GM23338 (cell line): ENCODE measurements at places on chromosomes 5 and 9. TPM values are rescaled to one million over a fixed set of nuclear protein-coding genes. Genes with fewer than 3 reads are reported as not detected.
A peak's percentile ranks its signal among the peaks of the same experiment; 100 is the strongest.

Gene HK3
- not detected in 2 replicates for total RNA-seq

Gene TMEM38B
- total RNA-seq = 14.7 and 18.1 TPM in 2 replicates

Gene TAS2R1
- total RNA-seq = 0.31 TPM in 1 of 2 replicates, not detected in the other

Gene CBY3
- total RNA-seq = 0.52 and 2.3 TPM in 2 replicates

Gene TMEM171
- total RNA-seq = 1.7 and 2.9 TPM in 2 replicates

Gene KIF27
- 3.3 and 3.9 TPM in 2 replicates for total RNA-seq

Gene SLC25A46
- 30.3 and 33.1 TPM in 2 replicates for total RNA-seq

Gene PPP3R2
- not detected in 2 replicates for total RNA-seq

GRCh38 chr5:160460377-160461049 is 38.9 kb downstream of the PTTG1 start:
- no peaks in the 10 kb centered on the region for H3K27me3 ChIP-seq
- H3K36me3 ChIP-seq = no peaks in the 10 kb centered on the region
- no peak overlapping the region for H3K27ac ChIP-seq
- no peak overlapping the region for H3K4me3 ChIP-seq
- H3K4me1 ChIP-seq = no peaks in the 10 kb centered on the region

GRCh38 chr5:14178091-14178490 is 34.9 kb downstream of the TRIO start:
- no peaks in the 10 kb centered on the region for H3K36me3 ChIP-seq
- H3K4me1 ChIP-seq = peaks cover 86% of the 10 kb centered on the region
- H3K4me3 ChIP-seq = no peak overlapping the region
- H3K27ac ChIP-seq = no peak overlapping the region
- H3K27me3 ChIP-seq = no peaks in the 10 kb centered on the region

- H3K4me1 ChIP-seq = peaks cover 18% of the 10 kb centered on the region
- H3K4me3 ChIP-seq = no peak overlapping the region
- H3K36me3 ChIP-seq = no peaks in the 10 kb centered on the region
- no peaks in the 10 kb centered on the region for H3K27me3 ChIP-seq
- DNase-seq = no peak
Observed at GRCh38 chr5:121693864-121694263, 157.8 kb upstream of the FTMT start.

DNA sequence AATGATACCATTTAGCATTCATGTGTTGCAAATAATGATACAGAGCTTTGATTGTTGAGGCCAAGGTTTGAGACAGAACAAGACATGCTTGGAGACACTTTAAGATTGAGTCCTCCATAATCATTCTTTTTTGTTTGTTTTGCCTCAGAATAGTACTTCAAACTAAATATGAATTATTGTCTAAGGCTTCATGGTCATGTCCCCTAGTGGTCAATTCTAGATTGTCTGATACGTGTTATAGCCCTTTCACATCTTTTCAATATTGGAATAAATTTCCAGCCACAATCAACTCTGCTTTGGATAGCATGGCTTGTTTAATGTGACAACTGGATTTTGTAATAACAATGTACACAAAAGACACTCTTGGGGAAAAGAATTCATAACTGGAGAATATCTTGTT is 64.2 kb downstream of the PRLR start:
- H3K4me3 ChIP-seq = no peak overlapping the region
- no peak overlapping the region for H3K27ac ChIP-seq
- H3K36me3 ChIP-seq = no peaks in the 10 kb centered on the region

DNA sequence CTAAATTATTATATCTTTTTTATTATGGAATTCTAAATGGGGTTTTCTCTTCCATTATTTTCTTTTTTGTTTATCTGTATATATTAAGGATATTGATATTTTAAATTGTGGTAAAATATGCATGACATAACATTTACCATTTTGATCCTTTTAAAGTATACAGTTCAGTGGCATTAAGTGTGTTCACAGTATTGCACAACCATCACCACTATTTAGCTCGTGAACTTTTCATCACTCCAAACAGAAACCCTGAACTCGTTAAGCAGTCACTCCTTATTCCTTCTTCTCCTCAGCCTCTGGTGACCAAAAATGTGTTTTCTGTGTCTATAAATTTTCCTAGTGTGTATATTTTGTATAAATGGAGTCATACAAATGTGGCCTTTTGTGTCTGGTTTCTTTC is 188.2 kb downstream of the CCDC171 start:
- H3K27me3 ChIP-seq = no peaks in the 10 kb centered on the region
- no peaks in the 10 kb centered on the region for H3K4me1 ChIP-seq
- H3K36me3 ChIP-seq = no peaks in the 10 kb centered on the region
- no peak overlapping the region for H3K4me3 ChIP-seq
- no peak for DNase-seq

DNA sequence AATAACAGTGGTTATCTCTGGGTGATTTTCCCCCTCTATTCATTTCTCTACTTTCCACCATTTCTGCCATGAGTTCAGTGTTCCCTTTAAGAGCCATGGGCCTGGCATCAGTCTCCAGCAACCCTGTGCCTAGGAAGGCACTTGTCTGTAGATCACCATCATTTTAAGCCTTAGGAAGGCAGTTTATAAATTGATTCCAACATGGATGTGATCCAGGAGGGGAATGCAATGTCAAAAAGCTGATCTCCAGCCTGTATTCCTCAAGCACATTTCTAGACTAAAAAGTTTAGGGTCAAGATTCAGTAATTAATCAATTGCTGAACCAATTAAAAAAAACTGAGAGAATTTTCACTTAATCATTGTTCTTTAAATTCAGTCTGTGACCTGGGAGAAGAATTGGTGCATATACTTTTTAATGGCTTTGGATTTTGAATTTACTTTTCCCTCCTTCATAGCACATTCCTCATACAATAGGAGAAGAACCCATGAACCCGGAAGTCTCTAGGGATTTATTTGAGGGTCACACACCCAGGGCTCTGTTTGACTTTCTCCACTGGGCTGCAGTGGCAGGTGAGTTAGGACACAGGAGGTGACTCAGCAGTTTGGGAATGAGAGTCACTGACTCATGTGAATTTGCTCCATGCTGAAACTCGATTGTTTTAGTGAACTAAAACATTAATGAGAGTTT is 6.1 kb upstream of the ERMP1 start:
- DNase-seq = peak; percentile 58
- H3K27me3 ChIP-seq = no peaks in the 10 kb centered on the region
- H3K36me3 ChIP-seq = no peaks in the 10 kb centered on the region
- peaks cover 9% of the 10 kb centered on the region for H3K4me1 ChIP-seq

DNA sequence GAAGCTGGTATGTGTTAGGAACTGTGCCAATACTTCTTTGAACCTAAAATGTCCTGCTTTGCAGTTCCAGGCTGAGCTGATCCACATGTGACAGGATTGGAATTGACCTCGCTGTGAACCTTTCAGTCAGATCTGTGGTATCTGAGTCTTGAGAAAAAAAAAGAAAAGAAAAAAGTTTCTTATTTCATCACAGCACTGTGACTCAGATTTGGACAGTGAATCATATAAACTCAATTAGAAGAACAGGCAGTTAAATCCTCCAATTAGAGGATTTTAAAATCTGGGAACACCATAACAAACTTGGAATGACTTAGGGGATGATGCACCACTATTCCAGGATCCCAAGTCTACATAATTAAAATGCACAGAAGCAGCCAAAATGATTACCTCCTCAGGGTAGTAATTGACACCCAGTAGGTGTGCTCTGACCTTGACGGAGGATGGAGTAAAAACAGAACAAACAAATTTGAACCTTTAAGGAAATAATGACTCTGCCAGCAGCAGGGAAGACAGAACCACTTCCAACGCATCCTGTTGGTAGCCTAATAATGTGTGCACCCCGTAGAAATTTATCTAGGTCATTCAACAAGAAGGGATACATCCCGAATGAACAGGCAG is 57.8 kb upstream of the RAI14 start:
- H3K4me3 ChIP-seq = no peak overlapping the region
- H3K4me1 ChIP-seq = no peaks in the 10 kb centered on the region
- DNase-seq = no peak
- no peaks in the 10 kb centered on the region; the same call in 1 of the 2 replicates for H3K36me3 ChIP-seq
- H3K27me3 ChIP-seq = no peaks in the 10 kb centered on the region
- no peak overlapping the region for H3K27ac ChIP-seq

GRCh38 chr5:53089481-53089991 is 20.0 kb downstream of the MOCS2 start:
- H3K4me3 ChIP-seq = no peak overlapping the region
- no peaks in the 10 kb centered on the region for H3K27me3 ChIP-seq
- no peaks in the 10 kb centered on the region for H3K36me3 ChIP-seq
- DNase-seq = no peak
- H3K27ac ChIP-seq = no peak overlapping the region

DNA sequence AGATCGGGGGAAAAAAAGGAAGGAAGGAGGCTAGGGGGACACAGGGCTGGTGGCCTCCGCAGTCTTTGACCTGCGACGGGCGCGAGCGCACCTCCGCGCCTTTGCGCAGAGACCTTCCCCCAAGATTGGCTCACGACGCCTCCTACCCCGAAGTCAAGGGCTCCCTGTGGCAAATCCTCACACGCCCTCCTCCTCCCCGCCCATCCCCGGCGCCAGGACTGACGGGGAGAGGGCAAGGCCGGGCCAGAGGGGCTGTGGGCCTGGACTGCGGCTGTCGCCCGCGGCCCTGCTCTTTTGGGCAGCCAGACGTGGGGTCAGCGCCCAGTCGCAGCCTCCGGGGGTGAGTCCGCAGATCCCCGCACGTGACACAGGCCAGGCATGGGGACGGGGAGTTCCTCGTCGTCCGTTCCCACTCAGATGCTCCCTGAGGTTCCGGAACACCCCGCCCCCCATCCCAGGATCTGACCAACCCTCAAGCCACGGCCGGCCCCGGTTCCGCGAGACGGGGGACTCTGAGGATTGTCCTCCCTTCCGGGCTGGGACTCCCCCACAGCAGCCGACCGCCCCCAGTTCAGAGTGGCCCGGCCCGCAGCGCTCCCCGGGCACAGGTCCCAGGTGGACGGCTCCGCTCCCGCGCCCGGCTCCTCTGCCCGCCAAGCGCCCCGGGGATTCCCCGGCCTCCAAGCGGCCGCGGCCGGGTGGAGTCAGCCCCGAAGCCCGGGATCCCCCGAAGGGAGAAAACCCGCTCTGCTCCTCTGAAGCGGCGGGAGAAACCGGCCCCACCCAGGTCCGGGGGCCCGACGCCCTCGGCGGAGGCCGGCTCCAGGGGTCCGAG is 543 bp upstream of the ANKRD33B start:
- peaks cover 84% of the 10 kb centered on the region for H3K27me3 ChIP-seq
- no peak overlapping the region for H3K27ac ChIP-seq
- H3K4me1 ChIP-seq = peaks cover 18% of the 10 kb centered on the region; the same call in 1 of the 2 replicates
- peak overlapping the region; percentile 81 for H3K4me3 ChIP-seq
- no peaks in the 10 kb centered on the region for H3K36me3 ChIP-seq
- peak; percentile 78 for DNase-seq

GRCh38 chr9:130450344-130451003 is 5.7 kb downstream of the ASS1 start:
- DNase-seq = peak; percentile 53
- H3K4me3 ChIP-seq = no peak overlapping the region
- peaks cover 44% of the 10 kb centered on the region for H3K4me1 ChIP-seq
- no peak overlapping the region for H3K27ac ChIP-seq
- no peaks in the 10 kb centered on the region; the same call in 1 of the 2 replicates for H3K36me3 ChIP-seq

GRCh38 chr9:99058964-99059921 is 45.7 kb upstream of the TGFBR1 start:
- H3K4me3 ChIP-seq = no peak overlapping the region
- no peak for DNase-seq
- H3K27ac ChIP-seq = no peak overlapping the region
- H3K27me3 ChIP-seq = no peaks in the 10 kb centered on the region
- H3K36me3 ChIP-seq = no peaks in the 10 kb centered on the region
- no peaks in the 10 kb centered on the region for H3K4me1 ChIP-seq

- H3K36me3 ChIP-seq = no peaks in the 10 kb centered on the region
- DNase-seq = peak; percentile 45
- H3K4me1 ChIP-seq = peaks cover 16% of the 10 kb centered on the region; the same call in 1 of the 2 replicates
Observed at GRCh38 chr5:141960018-141960417, 2.0 kb upstream of the PCDH12 start.

DNA sequence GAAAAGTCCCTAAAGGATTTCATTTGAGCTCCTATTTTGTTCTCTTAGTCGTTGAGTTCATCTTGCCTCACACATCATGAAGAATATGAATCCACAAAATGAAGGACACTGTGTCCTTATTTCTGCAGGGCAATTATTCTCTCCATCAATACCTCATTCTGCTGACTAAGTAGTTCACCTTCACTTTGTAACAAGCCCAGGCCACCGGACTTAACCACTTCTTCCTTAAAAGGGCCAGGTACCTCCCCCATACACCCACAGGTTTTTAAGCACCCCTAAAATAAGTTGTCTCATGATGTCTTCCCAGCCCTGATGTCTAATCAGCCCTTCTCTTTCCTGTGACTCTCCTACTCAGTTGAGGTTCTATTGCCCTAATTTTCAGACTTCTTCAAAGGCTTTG is 67.1 kb upstream of the PLPP6 start:
- H3K27me3 ChIP-seq = no peaks in the 10 kb centered on the region
- no peak overlapping the region for H3K4me3 ChIP-seq
- no peak overlapping the region for H3K27ac ChIP-seq
- peaks cover 27% of the 10 kb centered on the region for H3K4me1 ChIP-seq
- no peak for DNase-seq

DNA sequence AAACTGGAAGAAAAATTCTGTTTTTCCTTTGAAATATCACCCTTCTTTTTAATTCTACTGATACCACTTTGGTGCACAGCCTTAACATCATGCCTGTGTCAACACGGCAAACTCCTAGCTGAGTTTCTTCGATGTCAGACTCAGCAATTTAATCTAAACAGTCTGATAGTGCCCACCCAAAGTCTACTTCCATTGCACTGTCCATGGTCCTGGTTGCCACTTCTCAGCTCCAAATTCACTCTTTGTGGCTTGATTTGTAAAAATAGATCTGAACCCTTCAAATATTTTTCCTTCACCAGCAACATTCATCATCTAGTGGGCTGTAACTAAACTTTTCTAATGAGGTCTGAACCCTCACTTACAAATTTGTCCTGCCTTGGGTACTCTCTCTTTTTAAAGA is 107.8 kb downstream of the NUDT12 start:
- H3K4me3 ChIP-seq = no peak overlapping the region
- peaks cover 8% of the 10 kb centered on the region; the same call in 1 of the 2 replicates for H3K4me1 ChIP-seq
- DNase-seq = no peak
- no peaks in the 10 kb centered on the region for H3K36me3 ChIP-seq

DNA sequence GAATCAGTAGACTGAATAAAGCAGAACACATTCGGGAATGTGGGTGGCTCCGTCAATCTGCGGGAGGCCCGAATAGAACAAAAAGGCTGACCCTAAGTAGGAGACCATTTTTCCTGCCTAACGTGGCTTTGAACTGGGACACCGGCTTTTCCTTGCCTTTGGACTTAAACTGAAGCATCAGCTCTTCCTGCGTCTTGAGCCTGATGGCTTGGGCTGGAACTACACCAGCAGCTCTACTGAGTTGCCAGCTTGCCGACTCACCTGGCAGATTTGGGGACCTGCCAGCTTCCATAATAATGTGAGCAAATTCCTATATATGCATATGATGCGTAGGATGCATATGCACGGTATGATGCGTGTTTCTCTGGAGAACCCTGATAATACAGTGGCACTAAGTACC is 111.3 kb downstream of the DAPK1 start:
- H3K4me3 ChIP-seq = no peak overlapping the region
- peaks cover 40% of the 10 kb centered on the region for H3K4me1 ChIP-seq
- no peaks in the 10 kb centered on the region for H3K27me3 ChIP-seq
- H3K36me3 ChIP-seq = peaks cover 23% of the 10 kb centered on the region
- H3K27ac ChIP-seq = no peak overlapping the region

GRCh38 chr5:2909035-2909434 is 157.6 kb upstream of the IRX2 start:
- no peaks in the 10 kb centered on the region for H3K36me3 ChIP-seq
- H3K27ac ChIP-seq = no peak overlapping the region
- DNase-seq = no peak
- H3K4me3 ChIP-seq = no peak overlapping the region
- H3K4me1 ChIP-seq = peaks cover 6% of the 10 kb centered on the region; the same call in 1 of the 2 replicates
